ENCODE measurements at places on chromosomes 2 and 18.

- peaks cover 3% of the 10 kb centered on the region for H3K36me3 ChIP-seq
- H3K27me3 ChIP-seq, result no peaks in the 10 kb centered on the region
- no peak for DNase-seq
Measured at GRCh38 chr18:12001421-12001820, 20.1 kb downstream of the IMPA2 start.

- H3K27me3 ChIP-seq, result peaks cover 26% of the 10 kb centered on the region
- H3K36me3 ChIP-seq, result peaks cover 7% of the 10 kb centered on the region
- peak overlapping the region; percentile 94 for H3K4me3 ChIP-seq
- H3K27ac ChIP-seq, result peak overlapping the region; percentile 94
- peaks cover 26% of the 10 kb centered on the region for H3K4me1 ChIP-seq
Measured at GRCh38 chr18:70207181-70207580, 1.7 kb upstream of the RTTN start.

- peaks cover 12% of the 10 kb centered on the region for H3K36me3 ChIP-seq
- no peaks in the 10 kb centered on the region for H3K27me3 ChIP-seq
- peak overlapping the region; percentile 99 for H3K27ac ChIP-seq
- peak overlapping the region; percentile 11 for H3K4me3 ChIP-seq
- peaks cover 12% of the 10 kb centered on the region for H3K4me1 ChIP-seq
Measured at GRCh38 chr2:100561191-100561590, 1.6 kb upstream of the PDCL3 start.

GRCh38 chr18:31684279-31685096 lies at the start of gene B4GALT6:
TSS of gene B4GALT6 (minus strand) at chr18:31684581. CDS start at chr18:31684426, 155 bp downstream.
- H3K4me1 ChIP-seq, result peaks cover 9% of the 10 kb centered on the region
- H3K27me3 ChIP-seq, result peaks cover 8% of the 10 kb centered on the region
- peaks cover 4% of the 10 kb centered on the region for H3K36me3 ChIP-seq
- no peak for DNase-seq

DNA sequence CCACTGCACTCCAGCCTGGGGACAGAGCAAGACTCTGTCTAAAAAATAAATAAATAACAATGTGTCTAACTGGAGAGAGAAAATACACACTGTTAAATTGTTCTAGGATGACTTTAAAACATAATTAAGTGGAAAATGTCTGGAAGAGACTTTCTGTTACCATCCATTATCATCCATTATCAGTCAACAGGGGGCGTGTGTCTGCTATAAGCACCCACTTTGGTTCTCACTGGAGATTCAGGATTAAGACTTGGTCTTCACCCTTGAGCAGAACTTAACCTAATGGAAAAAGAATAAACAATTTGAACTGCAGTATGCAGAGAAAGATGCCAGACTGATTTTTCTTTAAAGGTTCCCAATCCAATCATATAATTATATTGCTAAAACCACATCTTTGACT lies 999.8 kb upstream of the GYPC start:
- no peaks in the 10 kb centered on the region for H3K36me3 ChIP-seq
- no peaks in the 10 kb centered on the region for H3K4me1 ChIP-seq
- no peaks in the 10 kb centered on the region for H3K27me3 ChIP-seq

DNA sequence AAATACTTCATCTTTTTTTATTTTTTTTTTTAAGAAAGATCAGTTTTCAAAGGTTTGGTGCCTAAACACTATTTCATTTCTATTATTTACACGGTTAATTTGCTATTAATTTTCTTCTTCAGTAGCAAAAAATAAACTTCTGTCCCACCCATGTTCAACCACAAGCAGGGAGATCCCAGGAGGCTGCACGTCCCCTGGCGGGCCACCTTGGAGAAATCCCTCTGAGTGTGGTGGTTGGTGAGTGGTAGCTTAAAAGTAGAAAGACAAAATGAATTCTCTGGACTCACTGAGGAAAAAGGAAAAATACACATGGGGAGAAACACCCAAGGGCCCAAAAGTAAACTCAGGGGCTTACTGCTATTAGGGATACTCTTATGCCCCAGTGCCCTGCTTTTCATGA lies 143.5 kb downstream of the DNAH7 start:
- H3K4me1 ChIP-seq, result no peaks in the 10 kb centered on the region
- H3K4me3 ChIP-seq, result no peak overlapping the region
- peaks cover 12% of the 10 kb centered on the region for H3K27me3 ChIP-seq
- DNase-seq, result no peak
- H3K36me3 ChIP-seq, result no peaks in the 10 kb centered on the region

Measured in central memory CD8-positive, alpha-beta T cell (primary cell).